Stimulated activated CD4-positive, alpha-beta T cell treated with anti-CD3 and anti-CD28 coated beads, Interleukin-2, amount 100 ng/mL, for 24 hours (primary cell): ENCODE measurements at places on chromosomes 12 and 14.

DNA sequence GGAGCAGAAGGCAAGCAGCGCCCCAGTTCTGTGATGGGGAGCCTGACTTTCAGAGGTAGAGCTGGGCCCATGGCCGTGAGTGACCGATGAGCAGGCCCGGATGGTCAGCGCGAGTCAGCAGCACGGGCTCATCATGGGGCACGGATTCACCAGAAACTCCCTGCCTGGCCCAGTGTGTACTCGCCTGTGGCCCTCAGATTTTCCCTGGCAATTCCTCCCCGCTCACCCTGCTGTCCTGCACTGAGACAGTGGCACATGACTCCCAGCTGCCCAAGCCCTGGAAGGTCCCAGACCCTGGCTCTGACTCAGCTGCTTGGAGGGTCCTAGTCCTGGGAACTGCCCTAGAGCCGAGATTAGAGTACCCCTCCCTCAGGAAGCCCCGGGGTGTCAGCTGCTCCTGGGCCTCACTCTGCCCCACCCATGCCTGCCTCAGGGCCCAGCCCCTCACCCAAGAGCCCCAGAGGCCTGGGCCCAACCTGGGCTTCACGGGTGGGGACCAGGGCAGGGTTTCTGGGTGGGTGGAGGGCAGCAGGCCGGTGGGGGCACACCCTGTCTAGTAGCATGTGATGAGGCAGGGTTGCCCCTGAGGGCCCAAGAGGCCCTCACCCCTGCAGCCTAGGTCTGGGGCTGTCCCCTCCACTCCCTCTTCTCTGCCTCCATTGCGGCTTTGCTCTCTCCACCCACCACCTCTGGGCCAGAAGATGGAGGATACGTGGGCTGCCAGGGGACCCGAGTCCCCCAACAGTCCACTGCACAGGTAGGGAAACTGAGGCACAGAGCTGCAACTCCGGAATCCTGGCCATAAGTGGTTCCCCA, 8.4 kb downstream of the TRMT61A start:
- no peak for DNase-seq

DNA sequence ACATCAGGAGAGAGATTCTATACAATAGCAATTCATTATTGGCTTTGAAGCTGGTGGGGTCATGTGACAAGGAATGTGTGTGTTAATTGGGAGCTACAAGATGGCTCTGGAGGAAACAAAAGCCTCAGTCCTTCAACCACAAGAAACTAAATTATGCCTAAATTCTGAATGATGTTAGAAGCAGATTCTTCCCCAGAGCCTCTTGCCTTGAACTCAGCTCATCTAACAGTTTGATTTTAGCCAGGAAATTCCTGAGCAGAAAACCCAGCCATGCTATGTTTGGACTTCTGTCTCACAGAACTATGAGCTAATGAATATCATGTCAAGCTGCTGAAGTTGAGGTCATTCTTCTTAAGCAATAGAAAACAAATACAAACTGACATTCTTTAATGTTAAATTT, 274.7 kb downstream of the SLC6A15 start:
- DNase-seq: no peak

DNA sequence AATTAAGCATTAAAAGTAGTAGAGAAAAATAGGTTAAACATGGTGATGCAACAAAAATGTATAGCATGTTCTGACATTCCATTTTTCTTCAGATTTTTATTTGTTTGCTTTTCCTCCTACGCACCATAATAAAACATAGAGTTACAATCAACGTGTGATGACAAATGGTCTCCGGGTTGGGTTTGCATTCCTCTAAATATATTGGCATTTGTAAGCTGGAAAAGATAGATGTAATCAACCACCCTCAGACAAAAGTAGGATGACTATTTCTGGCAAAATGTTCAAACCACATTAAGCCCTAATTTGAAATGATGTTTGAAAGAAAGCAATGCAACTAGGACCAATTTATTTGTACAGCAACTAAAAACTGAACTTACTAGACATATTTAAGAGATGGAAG, 58.4 kb downstream of the SLC25A21 start:
- DNase-seq: no peak

DNA sequence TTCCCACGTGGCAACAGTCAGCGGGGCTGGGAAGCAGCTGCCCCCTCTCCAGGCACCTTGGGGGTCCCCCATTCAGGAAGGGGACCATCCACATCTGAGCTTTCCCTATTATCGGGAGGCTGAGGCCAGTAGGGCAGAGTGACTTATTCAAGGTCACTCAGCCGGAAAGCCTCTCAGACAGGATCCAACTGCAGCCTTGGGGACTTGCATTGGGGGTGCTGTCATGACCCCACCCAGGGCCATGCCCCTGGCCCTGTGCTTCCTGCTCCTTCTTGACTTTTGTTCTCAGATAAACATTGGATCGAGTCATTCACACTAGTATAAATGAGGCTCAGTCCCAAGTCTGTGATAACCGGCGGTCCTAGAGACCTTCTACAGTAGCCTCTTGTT, 12.6 kb downstream of the BEGAIN start:
- DNase-seq: no peak

- no peak for DNase-seq
Observed at GRCh38 chr14:101908795-101909194, 55.6 kb upstream of the DYNC1H1 start.

GRCh38 chr14:53432378-53432802, 279.3 kb upstream of the DDHD1 start:
- DNase-seq: peak; percentile 3

GRCh38 chr12:116975779-116976393, 65.1 kb downstream of the FBXW8 start:
- no peak for DNase-seq

DNA sequence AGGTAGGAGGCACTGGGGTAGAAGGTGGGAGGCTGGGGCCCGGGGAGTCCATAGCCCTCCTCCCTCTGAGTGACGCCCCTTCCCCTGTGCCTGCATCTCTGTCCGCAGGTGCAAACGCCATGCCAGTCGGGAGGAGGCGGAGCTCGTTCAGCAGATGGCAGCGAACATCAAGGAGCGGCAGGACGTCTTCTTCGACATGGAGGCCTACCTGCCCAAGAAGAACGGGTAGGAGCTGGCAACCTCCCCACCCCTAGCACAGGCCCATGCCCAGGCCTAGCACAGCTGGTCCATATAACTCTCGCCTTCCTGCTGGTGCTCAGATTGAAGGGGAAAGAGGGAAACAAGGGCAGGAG, 35.6 kb downstream of the TMEM120B start:
- no peak for DNase-seq

DNA sequence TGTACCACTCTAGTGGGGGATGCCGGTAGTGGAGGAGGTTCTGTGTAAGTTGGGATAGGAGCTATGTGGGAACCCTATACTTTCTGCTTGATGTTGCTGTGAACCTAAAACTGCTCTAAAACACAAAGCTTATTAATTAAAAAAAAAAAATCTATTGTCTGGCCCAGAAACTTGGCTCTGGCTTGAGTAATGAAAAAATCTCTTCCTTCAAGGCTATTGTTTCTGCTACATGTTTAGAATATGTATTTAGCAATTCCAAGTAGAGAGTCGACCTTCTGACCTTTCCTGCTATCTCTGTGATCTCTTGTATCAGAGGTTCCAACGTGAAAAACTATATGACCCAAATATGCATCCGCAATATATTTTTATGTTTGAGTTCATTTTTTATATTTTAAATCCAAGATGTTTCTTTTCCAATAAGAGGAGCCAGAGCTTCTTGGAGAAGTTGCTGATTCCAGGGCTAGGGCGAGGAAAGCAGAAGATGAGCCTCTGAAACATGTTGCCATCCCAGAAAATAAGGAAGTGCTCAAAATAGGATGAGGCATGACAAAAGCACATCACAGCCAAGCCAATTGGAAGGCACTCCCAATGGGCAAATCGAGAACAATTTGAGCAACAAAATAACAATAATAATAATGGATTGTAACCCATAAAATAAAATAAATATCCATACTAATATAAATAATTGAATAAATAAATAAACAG, 184.6 kb upstream of the TMEM260 start:
- no peak for DNase-seq

- no peak for DNase-seq
Observed at GRCh38 chr14:44027397-44027796, 479.7 kb downstream of the FSCB start.

- no peak for DNase-seq
Observed at GRCh38 chr14:50999726-51000125, 55.4 kb upstream of the PYGL start.

DNA sequence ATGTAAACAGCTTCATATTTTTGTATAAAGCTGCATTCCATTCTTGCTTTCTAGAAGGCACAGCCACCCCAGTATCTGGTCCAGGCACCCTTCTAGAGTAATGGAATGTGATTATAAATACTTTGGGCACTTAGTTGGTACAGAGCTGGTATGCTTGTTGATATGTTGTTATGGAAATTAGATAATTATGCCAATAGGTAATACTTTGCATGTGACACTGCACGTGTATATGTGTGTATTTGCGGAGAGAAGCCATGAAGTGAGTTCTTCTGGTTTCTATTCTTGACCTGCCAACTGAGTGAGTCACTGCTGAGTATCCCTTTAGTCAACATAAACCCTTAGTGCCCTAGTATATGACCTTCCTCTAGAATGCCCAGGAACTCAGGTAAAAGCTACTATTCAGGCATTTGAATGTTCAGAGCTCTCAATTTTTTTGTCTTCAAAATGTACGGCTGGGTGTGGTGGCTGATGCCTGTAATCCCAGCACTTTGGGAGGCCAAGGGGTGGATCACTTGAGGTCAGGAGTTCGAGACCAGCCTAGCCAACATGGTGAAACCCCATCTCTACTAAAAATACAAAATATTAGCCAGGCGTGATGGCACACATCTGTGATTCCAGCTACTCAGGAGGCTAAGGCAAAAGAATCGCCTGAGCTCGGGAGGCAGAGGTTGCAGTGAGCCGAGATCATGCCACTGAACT, 6.2 kb upstream of the TCP11L2 start:
- no peak for DNase-seq

- DNase-seq: no peak
Observed at GRCh38 chr12:34602213-34602940, 580.1 kb downstream of the ALG10 start.

DNA sequence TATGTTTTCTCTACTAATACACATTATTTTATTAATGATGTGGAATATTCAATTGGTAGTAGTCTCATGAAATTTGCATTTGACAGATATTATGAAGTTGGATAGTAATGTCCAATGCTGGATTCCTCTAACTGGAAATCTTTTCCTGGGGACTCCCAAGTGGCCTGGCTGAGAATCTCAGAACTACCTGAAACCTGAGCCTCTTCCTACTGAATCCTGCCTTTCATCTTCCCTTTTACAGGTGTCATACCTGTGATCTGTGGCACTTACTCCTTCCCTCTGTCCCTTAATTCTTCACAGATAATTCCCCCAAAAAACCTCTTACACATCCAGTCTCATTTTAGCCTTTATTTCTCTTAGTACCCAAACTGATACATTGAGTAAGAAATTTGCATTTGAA, 89.7 kb upstream of the MYF6 start:
- DNase-seq: no peak

- no peak for DNase-seq
Observed at GRCh38 chr14:69695322-69696203, 71.4 kb upstream of the SRSF5 start.

DNA sequence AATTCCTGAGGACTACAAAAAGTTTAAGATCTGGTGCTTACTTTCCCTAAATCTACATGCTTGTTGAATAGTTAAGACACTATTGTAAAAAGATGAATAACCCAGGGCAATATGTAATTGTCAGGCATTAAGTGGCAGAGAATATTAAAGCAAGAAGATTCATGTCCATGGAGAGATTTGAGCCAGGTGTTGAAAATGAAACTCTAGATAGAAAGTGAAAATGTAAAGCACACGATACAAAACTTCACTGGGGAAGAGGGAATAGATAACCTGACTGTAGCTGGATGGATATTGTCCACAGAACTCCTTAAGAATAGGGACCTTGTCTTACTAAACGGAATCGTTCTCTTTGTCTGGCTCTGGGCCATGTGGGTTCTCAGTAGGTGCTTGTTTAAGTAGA, 5.0 kb downstream of the CAND1 start:
- no peak for DNase-seq

- DNase-seq: no peak
Observed at GRCh38 chr14:25846246-25846645, 751.6 kb downstream of the NOVA1 start.
